Stimulated activated CD4-positive, alpha-beta T cell treated with anti-CD3 and anti-CD28 coated beads, TNF-alpha, amount 100 ng/mL, for 1 hour (primary cell): ENCODE measurements at places on chromosomes 5 and 9.

DNA sequence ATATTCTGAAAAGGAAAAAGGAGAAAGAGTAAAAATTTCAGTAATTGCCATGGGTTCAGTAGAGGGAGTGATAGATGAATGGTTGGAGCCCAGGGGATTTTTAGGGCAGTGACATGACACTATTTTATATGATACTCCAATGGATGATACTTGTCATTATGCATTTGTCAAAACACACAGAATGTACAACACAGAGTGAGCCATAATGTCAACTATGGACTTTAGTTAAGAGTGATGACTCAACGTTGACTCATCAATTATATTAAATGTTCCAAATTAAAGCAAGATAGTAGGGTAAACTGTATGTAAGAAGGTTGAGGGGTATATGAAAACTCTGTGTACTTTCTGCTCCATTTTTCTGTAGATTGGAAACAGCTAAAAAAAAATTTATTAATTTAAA is 586.4 kb downstream of the TAF11L14 start:
- DNase-seq, result no peak

- DNase-seq, result no peak
These were observed 122.5 kb downstream of the TMEM174 start for GRCh38 chr5:73295447-73295846.

DNA sequence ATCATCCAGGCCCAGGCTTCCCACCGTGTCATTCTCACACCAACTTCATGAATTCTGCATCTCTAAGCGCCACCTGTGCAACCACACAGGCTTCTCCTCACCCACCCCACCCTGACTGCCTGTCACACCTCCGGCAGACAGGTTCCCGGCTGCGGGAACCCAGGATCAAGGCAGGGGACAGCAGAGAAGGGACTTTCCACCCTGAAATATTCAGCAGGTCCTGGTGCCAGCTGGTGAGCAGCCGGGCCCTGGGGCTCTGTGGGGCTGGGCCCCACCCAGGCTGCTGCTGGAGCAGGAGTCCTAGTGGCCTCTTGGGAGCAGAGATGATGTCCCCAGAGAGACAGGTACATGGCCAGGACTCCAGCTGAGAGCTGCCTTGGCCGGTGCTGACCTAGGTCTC is 12.7 kb downstream of the ANXA6 start:
- no peak for DNase-seq

DNA sequence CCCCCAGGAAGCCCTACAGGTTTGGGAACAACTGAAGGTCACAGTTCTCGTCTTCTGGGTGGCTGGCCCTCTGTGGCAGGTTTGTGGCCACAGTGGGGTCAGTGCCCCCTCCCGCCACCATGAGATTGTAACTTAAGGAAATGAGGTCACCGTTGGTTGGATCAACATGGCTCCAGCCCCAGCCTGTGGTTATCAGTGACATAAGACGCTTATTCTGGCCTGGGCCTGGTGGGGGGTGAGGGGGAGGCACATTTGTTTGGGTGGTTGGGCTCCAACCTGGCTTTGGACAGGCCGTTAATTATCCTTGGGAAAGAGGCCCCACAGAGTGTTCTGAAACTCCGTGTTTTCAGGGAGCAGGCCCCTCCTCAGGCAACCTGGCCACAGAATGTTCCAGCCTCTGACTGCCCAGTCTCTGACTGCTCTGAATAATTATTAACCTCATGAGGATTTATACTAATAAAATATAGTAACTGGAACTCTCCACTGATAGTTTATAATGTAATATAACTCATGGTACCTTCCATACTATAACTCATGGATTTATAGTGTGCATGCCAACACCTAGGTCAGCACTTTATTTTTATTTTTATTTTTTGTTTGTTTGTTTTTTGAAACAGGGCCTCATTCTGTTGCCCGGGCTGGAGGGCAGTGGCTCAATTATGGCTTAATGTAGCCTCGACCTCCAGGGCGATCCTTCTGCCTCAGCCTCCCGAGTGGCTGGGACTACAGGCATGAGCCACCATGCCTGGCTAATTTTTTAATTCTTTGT is 58.0 kb upstream of the RPL26L1 start:
- DNase-seq, result no peak

GRCh38 chr5:31531543-31531887 is 378 bp downstream of the DROSHA start:
- no peak for DNase-seq

GRCh38 chr9:89808756-89809181 is 204.0 kb downstream of the GADD45G start:
- DNase-seq, result no peak

DNA sequence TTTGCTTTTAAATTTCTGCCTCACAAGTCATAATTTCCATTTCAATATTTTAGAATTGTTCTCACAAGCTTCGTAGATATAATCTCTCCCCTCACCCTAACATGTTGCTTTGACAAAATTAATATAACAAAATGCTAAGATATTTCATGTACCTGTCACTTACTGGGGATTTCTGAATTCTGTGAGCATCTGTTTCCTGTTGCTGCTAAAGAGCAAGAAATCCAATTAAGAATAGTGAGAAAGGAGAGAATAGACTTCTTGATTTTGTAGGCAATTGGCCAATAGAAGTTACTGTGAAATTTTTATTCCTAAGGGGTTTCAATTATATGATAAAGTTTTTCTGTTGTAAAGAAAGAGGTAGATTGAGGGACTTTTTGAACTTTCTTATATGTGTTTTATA is 796.5 kb upstream of the ARRDC3 start:
- no peak for DNase-seq

DNA sequence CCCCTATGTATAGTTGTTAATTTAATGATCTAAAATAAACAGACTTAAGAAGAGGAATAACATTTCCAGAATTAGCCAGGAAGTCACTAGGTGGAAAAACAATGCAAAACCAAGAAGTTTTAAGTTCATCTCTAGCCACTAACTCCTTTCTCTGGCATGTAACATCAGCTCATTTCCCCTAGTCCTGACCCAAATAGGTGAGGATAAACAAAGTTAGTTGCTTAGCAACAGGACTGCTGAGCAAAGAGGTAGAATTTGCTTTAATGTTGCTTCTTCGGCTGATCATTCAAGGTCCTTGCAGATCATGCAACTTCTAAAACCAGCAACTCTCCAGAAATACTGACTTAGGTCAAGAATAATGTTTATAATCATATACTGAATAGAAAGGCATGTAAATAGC is 675.8 kb downstream of the CETN3 start:
- DNase-seq, result no peak

GRCh38 chr5:170747851-170748250 is 35.7 kb upstream of the GABRP start:
- DNase-seq, result no peak

DNA sequence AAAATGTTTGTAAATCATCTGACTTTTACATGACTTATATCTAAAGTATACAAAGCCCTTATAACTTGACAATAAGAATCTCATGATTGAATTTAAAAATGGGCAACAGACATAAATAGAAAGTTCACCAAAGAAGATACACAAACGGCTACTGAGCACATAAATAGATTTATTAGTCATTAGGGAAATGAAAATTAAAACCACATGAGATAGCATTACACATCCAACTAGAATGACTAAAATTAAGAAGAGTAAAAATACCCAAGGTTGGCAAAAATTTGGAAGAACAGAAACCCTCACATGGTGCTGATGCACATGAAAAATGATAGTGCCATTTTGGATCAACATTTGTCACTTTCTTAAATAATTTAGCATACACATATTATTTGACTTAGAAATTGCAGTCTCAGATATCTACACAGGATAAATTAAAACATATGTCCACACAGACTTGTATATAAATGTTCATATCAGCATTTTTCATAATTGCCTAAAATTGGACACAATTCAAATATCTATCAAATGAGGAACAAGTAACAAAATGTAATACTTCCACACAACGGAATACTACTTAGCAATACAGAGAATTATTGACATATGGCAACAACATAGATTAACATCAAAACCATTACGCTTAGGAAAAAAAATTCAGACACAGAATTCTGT is 359.1 kb upstream of the DAB2 start:
- no peak for DNase-seq

DNA sequence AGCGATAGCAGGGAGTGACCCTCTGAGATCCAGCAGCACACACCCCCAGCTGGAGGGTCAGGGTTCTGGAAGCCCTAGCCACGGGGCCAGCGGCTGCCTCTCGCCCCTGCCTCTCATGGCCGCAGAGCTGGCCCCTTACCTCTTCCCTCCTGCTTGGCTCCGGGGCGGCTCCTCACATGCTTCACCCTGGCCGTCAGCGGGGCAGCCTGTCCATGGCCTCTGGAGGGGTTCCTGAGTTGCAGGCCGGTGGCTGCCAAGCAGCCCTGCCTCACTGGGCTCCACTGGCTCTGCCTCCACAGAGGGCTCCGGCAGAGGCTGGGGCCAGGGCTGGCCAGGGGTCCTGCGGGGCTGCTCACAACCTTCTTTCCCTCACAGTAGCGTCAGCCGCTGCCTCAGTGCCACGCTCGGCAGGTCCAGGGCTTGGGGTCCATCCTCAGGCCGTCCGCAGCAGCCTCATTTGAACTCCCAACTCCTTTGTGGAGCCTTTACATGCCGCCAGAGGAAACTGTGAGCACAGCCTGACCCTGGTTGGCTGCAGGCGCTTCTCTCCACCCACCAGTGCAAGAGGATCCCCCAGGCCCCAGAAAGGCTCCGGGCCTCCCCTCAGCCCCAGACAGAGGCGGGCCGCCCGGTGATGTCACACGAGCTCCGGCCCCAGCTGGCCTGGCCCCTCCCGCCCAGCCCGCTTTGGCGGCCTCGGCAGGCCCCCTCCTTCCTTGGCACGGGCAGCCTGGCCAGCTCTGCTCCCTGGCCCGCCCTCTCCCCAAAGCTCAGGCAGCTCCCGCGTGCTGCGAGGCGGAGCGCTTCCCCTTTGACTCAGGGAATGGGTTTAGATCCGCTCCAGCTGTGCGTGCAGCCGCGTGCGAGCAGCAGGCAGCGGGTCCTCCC is at the start of gene ANGPTL2:
TSS of gene ANGPTL2 (minus strand) at position 460 of the 888 bp plus-strand sequence. CDS start 13,904 bp downstream, outside the sequence.
- no peak for DNase-seq

DNA sequence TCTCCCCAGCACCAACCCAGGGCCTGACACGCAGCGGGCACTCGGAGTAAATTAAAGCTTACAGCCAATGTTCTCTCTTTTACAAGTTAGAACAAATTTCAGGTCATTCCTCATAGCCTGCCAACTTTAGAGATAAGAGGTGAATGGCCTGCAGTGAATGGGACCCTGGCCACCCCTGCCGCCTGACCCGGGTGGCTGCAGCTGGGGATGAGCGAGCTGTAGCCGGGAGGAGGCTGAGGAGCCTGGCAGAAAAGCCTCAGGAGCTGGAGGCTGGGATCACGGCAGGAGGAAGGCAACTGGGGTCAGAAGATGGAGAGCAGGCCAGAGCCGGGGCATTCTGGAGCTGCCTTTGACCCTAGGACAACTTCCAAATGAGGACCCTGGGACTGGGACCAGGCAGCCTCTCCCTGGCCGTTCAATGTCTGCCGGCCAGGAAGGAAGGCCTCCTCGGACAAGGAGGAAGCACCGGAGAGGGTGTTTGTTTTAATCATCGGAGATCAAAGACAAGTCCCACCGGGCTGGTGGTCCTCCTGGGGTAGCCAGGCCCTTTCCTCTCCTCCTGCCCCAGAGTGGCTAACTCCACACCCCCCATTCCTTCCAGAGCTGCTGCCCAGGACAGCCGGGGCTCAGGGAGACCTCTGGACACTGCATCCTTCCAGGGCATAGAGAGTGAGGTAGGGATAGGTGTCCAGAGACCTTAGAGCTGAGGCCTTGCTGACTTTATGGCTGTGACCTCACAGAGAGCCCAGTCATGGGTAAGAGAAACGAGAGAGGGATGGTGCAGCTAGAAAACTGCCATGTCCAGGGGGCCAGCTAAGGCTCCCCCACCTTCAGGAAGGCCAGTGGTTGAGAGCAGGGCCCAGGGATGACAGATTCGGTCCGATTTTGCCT is 87.3 kb upstream of the LMX1B start:
- no peak for DNase-seq

DNA sequence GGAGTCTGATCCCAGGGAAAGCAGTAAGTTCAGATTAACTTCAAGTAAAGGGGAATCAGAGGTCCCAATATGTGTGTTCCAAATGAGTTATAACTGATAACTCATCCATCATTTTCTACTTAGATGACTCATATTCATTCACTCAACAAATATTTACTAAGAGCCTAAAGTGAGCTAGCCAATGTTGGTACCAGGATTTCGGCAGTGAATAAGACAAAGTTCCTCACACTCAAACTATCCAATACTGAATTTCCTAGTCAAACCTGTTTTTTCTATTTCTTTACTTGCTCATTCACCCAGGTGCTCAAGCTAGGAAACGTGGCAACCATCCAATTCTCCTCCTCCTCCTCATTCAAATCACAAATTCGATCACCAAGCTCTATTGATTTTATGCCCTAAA is 25.8 kb downstream of the FBXW2 start:
- DNase-seq, result no peak

DNA sequence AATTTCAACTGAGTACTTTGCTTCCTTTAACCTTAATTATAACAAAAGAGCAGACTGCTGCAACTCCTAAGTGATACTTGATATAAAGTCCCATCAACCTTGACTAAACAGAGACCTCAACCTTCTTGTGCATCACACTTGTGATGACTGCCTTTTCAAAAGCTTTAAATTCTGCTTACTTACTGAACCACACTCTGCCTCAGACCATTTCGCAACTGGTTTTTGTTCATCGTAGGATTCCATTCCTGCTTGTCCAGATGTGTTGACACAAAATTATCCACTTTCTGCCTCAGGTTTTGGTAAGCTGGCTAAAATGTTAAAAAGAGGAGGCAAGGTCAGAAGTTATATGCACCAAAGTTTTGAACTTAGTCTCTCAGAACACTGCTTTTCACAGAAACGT is 3.5 kb downstream of the BOD1 start:
- DNase-seq, result no peak

GRCh38 chr9:131227959-131228460 is 48.3 kb downstream of the FAM78A start:
- DNase-seq, result no peak

GRCh38 chr5:143536364-143536763 is 132.9 kb upstream of the NR3C1 start:
- DNase-seq, result no peak

GRCh38 chr9:127976498-127976897 is 4.3 kb downstream of the EEIG1 start:
- DNase-seq, result no peak
